ENCODE measurements at places on chromosomes 2 and 18.

DNA sequence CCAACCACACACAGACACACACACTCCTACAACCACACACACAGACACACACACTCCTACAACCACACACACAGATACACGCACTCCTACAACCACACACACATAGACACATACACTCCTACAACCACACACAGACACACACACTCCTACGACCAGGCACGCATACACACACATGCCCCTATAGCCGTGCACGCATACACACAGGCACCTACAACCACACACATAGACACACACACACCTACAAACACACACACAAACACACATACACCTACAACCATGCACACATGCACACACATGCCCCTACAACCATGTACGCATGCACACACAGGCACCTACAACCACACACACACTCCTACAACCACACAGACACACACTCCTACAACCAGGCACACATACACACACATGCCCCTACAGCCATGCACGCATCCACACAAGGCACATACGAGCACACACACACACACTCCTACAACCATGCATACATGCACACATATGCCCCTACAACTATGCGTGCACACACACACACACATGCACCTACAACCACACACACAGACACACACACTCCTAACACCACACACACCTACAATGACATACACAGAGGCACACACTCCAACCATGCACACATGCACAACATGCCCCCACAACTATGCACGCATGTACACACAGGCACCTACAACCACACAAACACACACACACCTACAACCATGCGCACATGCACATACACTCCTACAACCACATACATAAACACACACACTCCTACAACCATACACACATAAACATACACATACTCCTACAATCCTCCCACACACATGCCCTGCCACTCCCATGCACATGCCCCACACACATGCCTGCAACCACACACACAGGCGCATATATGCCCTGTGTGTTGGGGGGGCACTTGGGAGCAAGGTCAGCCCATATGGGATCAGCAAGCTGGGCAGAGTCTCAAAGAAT lies 19.1 kb upstream of the TEX51 start:
- no peak for DNase-seq

GRCh38 chr2:241719093-241719492 lies 15.3 kb upstream of the D2HGDH start:
- DNase-seq: no peak

GRCh38 chr18:58898010-58898799 lies 33.5 kb downstream of the ZNF532 start:
- DNase-seq: no peak

DNA sequence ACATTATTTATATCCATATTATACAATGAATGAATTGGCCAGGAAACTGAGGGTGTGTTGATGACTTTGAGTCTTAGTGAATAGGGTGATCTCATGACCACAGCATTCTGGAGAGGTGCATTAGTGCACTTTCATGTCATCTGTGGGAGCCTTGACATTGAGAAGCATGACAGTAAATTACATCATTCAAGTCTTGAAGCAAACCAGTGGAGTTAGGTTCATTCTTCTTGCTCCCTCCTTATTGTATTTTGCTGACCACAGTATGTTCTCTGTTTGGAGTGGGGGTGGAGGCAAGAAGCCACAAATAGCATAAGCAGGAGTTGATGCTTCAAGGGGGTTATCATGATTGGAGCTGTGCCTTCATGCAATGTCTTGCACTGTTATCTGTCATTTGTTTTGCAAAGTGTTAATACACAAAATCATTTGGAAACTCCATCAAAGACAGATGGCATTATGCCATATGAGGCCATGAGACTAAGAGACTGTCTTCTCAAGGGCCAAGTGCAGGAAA lies 680.2 kb downstream of the NYAP2 start:
- DNase-seq: no peak

DNA sequence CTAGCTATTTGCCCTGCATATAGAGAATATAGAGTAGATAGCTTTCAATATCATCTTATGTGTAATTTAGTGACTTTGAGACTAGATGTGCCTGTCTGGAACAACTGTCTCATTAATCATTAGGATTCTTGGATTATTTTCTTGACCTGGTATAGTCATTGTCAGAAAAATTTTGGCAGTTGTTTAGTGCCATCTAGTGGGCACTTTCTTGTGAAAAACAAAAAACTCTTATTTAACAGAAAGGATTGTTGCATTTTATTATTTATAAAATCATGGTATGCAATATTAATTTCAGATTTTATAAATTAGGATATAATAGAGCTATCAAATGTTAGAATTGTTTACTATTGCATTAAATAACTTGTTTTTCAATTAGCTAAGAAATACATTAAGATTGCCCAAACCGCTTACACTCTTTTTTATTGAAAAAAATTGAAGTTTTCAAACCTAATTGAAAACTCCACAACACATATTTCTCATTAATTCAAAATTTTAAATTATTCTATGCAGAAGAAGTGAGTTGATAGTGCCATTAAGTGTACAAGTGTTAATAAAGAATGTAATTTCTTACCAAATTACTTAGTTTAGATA lies 80.3 kb downstream of the DYNAP start:
- DNase-seq: no peak

- DNase-seq: peak; percentile 22
Measured at GRCh38 chr2:185502351-185502750, 236.3 kb upstream of the FSIP2 start.

DNA sequence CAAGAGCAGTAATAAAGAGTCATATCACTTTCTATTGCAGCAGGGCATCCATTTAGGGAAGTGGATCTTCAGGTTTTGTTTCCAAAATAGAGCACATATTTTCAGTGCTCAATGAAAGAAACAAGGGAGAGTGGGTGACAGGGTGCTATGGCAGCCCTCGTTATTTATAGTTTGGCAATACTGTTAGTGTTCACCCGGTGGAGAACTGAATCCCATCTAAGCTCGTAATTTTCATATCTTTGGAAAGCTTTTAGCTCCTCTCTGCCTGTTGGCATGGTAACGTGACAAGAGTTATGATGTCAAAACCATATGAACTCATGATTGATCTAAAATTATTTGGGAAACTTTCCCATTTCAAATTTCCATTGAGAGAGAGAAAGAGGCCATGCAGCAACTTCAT lies 331.9 kb downstream of the LRRTM1 start:
- no peak for DNase-seq

DNA sequence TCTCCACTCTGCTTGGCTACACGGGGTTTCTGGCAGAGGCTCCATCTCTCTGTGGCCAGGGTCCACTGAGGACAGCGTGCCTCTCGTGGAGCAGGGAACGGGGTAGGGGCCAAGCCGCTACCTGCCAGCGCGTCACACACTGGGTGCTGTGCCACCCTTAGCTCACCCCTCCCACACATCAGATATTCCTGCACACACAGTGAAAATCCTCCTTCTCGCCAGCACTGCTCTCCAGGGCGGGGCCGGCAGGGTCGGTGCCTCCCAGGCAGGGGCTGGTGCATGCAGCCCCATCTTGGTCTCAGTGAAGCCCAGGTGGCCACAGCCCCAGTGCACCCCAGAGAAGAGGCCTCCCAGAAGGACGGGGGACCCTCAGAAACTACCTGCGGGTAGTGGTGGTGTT lies 124.6 kb downstream of the MBP start:
- no peak for DNase-seq

- no peak for DNase-seq
Measured at GRCh38 chr2:46067062-46067461, 230.1 kb upstream of the EPAS1 start.

- DNase-seq: no peak
Measured at GRCh38 chr2:6177811-6178210, 485.6 kb downstream of the SOX11 start.

DNA sequence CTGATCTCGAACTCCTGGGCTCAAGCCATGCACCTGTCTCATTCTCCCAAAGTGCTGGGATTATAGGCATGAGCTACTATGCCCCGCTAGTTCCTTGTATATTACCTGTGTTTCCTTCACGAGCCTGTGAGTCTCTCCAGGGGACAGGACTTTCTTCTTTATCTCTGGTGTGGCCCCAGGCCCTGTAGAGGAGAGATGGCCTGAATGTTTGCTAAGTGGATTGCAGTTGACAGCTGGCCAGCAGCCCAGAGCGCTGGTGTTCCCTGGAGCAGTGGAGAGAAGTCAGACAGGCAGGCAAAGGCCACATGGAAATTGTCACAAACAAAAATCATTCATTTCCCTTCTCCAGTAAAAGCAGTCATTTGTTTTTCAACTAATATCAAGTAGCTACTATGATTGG lies 17.9 kb downstream of the LPIN1 start:
- no peak for DNase-seq

DNA sequence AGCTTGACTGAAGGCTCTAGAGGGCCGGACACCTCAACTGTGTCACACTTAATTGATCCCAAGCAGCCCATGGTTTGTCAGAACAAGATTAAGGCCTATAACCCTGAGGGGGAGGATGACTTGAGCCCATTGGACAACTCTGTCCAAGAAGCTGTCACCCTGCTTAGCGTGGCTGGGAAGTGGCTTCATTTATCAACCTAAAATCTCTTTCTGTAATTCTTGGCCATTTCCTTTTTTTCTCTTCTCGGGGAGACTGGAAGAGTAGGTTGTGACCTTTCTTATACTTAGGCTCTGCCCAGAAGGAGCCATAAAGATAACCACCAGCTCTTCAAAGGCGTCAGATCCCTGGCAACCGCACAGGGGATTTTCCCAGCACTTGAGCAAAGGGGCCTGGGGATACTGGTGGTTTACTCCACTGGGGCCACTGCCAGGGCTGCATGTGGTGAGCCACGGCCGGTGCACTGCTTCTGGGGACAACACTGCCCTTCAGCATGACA lies 265.5 kb downstream of the CYRIA start:
- no peak for DNase-seq

DNA sequence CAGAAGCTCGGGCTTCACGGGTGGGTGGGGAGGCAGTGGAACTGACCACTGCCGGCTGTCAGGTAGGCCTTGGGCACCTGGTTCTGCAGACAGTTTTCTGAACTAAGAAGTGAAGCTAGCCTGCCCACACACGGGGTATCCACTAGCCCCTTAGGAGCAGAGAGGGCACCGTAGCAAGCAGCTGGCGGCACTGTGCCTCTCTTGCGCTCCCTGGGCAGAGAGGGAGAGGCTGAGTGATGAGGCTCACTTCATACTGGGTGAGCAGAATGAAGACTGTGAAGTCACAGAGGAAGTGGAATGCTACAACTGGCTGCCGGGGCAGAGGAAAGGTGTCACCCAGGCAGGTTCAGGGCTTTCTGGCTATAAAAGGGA lies 753 bp downstream of the ITPRIPL1 start:
- DNase-seq: no peak

DNA sequence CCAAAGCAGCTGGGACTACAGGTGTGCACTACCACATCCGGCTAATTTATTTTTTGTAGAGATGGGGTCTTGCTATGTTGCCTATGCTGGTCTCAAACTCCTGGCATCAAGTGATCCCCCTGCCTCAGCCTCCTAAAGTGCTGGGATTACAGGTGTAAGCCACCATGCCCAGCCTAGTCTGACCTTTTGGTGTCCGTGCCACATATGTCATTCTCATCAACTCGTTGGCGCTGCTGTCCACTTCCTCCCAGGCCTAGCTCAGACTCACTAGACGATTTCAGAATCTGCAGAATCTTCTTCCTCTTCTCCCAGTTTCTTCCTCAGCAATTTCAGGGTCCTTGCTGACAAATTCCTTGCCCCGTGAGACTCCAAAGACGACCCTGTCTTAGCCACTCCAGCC lies 39.8 kb upstream of the DNMT3A start:
- DNase-seq: no peak

GRCh38 chr2:392926-393280 lies 105.0 kb upstream of the ALKAL2 start:
- no peak for DNase-seq

DNA sequence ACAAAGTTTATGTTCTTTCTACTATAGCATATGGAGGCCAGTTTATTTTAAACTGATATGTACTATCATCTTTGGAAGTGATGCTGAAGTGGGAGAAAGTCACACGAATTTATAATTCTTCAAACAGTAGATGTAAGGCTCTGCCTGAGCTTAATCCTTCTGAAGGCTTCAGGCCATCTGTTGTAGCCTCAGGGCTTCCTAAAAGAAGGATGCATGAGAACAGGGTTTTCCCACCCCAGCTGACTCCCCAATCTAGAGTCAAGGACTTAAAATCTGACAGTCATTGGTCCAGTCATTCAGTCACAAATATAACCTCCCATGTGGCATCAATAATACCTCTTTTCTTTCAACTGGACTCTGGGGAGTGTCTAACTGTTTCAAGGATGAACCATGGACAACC lies 330.5 kb downstream of the KCNS3 start:
- DNase-seq: no peak

DNA sequence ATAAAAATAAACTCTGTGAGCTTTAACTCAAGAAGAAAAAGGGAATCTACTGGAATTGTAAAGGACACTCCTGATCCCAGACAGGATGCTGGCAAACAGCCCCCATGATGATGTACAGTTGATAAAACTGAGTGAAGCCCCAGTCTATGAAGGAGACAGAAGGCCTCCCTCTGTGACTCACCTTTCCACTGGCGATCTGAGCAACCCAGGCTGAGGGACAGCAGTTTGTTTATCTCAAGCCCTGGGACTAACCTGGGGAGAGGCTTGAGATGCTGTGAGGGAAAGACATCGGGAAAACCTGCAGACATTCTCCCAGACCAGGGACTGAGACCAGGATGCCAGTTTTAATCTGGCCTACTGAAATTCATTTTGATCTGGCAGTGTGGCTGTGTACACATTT lies 104.5 kb upstream of the CDH2 start:
- no peak for DNase-seq

DNA sequence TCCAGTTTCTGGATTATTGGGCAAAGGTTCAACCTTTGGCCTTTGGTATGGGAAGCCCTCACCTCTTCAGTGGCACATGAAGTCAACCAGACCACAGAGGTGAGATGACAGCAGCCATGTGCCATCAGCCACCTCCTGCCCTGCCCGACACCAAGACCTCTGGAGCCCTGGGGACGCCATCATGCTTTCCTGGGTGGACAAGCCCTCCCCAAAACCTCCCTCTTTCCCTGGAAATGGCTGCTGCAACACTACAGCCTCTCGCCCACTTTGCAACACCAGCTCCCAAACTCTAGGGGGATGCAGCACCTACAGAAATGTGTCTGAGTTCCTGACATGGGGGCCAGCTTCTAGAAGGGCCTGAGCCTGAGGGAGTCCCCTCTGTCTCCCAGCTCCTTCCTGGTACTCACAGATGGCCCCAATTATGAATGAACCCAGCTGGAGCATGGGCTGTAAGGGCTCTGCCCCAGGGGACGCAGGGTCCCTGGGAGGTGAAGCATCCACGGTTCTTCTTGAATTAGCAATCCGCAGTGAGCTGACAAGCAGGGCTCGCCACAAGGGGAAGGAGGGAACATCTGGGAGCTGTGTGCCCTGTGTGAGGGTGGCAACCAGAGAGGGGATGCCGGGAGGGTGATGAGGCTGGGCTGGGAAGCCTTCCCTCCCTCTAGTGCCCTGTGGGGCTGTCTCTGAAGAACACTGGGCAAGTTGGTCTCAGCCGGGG lies 268.5 kb upstream of the HDAC4 start:
- DNase-seq: no peak
